Stimulated activated naive CD8-positive, alpha-beta T cell treated with anti-CD3 and anti-CD28 coated beads, Interleukin-15, Interleukin-2, amounts not matched to agents 100 U/mL and 50 U/mL, for 24 hours (primary cell): ENCODE measurements at places on chromosomes 1 and 21.

DNA sequence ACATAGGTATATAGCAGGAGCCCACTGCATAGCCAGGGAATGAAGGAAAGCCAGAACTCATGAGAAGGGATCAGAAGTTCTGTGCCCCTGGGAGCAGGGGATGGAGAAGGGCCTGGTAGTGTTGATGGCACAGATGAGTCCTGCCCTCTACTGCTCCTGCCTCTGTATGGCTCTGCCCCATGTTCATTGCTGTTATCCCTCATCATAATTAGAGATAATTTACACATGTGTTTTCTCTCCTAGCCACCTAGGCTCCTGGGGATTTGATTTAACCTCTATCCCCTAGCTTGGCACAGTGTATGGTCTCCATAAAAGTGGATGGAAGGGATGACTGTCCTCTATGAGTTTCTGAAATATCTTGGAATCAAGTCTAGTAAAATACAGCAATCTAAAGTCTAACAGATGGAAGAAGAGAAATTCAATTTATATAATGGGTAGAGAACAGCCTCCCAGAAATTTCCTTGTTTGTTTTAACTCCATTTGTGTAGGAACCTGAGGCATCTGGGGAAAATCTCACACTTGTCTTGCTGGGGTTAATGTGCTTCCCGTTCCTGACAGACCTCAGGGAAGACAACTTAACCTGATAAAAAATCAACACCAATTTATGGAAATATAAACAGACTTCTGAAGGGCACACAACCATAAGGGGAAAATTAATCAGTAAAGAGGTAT, 393.8 kb downstream of the HHAT start:
- DNase-seq: no peak

- DNase-seq: no peak
Observed at GRCh38 chr1:212670301-212670700, 29.3 kb downstream of the BATF3 start.

DNA sequence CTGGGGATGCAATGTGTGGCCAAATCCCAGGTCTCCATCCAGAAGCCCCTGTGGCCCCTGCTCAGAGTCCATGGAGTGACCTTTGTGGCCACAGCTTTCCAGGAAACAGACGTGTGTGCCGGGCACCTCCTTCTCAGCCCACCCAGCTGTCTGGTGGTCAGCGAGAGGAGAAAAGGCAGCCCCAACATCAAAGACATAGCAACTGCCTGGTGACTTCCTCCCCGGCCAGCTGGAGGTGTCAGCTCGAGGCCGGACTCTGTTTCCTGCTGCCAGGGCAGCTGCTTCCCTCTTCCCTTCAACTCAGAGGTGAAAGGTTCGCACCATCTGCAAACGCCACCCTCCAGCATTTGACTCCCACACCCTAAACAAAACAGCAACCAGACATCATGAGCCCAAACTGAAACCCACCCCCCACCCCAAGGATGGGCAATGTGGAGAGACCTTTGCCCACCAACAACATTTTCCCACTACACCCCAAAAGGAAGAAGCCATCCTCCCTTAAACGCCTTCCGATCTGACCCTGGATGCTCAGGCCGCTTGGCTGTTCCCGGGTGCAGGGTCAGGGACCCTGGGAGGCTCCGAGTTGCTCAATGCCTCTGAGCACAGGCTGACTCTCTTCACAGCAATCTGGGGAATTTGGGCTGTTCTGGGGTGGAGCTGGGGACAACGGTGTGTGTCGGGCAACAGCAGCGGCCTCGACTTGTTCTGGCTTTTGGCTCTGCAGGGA, 162.3 kb downstream of the PSMG1 start:
- no peak for DNase-seq

- DNase-seq: peak; percentile 56
Observed at GRCh38 chr1:33349081-33349759, 28.3 kb upstream of the A3GALT2 start.

DNA sequence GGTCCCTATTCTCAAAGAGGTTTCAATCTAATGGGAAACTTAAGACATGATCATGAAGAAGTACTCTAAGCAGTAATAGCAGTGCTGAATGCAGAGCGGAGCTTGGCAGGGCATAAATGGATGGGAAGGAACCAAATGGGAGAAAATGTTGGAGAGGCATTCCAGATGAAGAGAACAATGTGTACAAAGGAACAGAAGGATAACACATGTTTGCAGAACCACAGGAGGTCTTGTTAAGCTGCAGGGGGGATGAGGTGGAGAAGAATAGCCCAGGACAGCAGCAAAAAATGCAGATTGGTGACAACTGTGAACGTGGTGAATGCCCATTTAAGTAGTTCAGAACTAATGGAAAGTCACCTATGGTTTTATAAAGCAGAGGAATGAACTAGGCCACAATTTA, 99.1 kb downstream of the ASTN1 start:
- no peak for DNase-seq

DNA sequence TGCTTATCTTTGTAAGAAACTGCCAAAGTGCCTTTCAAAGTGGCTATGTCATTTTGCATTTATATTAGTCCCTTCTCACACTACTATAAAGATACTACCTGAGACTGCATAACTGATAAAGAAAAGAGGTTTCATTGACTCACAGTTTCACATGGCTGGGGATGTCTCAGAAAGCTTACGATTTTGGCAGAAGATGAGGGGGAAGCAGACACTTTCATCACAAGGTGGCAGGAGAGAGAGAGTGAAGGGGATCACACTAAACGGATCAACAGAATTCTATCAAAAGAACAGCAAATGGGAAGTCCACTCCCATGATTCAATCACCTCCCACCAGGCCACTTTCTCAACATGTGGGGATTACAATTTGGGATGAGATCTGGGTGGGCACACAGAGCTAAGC, 1352.0 kb upstream of the B3GALT2 start:
- no peak for DNase-seq
